GM06990 (cell line): ENCODE measurements at places on chromosomes 13 and 19.

- no peak for DNase-seq
Observed at GRCh38 chr13:44801990-44802389, 187.3 kb downstream of the NUFIP1 start.

GRCh38 chr19:42488783-42489521, 39.3 kb downstream of the CEACAM1 start:
- DNase-seq = no peak

GRCh38 chr13:37123337-37123736, 17.9 kb upstream of the CSNK1A1L start:
- no peak for DNase-seq

DNA sequence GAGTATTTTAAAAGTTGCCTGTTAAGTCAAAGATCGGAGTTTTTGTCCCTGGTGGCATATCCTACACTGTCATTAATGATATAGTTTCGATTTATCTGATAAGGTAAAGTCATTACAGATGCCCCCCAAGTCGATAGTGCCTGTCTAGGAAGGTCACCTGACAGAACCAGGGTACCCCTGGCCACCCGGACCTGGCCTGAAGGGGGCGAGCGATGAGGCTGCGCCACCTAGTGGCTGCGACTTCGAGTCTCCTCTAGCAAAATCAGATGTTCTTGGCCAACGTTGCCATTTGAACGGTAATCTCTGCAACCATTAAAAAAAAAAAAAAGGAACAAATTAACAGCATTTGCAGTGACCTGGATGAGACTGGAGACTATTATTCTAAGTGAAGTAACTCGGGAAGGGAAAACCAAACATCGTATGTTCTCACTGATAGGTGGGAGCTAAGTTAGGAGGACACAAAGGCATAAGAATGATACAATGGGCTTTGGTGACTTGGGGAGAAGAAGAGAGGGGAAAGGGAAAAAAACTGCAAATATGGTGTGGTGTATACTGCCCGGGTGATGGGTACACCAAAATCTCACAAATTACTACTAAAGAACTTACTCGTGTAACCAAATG, 565.1 kb downstream of the LIG4 start:
- peak; percentile 7 for DNase-seq

DNA sequence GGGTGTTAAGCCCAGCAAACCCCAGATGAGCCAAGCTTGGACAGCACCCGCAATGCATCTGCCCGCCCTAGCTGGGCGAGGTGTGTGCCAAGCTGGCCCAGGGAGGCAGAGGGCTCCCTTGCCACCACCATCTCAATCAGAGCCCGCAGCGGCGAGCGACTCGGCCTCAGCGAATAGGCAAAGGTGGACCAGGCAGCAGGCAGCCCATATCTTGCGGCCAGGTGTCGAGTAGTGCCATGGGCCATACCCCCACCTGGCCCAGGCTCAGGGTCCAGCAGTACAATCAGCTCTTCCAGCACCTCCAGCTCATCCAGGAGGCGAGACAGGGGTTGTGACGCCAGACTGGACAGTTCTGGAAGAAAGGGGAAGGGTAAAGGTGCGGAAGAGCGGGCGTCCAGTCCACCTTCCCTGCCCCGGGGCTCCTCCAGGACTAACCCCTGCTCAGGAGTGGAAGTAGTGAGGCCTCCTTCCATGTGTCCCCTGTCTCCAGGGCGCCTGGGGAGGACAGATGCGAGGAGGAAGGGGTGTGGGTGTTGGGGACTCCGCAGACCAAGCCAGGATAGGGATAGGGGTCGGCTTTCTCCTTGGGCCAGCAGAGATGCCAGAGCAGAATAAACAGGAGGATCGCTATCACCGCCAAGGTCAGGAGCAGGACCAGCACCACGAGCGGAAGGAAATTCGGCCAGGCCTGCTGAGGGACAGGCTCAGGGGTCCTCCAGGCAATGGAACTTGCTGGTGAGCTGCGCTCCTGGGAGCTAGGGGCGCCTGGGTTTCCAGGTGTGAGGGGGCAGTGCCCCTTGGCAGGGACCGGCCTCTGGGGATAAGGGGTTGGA, 2.8 kb downstream of the IGFLR1 start:
- no peak for DNase-seq

GRCh38 chr19:1035998-1036621, 3.8 kb upstream of the ABCA7 start:
- DNase-seq = no peak

DNA sequence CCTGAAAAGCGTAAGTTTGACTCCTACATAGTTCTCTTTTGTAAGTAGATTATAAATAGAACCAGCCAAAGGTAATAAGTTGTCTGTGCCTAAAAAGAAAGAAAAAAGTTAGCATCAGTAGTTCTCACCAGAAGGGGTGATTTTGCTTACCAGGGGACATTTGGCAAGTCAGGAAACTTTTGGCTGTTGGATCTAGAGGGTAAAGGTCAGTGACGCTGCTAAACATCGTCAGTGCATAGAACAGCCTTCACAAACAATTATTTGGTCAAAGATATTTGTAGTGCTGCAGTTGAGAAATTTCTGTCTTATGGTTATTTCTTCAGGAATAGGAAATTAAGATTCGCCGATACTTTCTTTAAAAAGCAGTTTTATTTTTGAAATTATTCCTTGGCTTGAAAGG, 2.0 kb downstream of the USPL1 start:
- DNase-seq = no peak

DNA sequence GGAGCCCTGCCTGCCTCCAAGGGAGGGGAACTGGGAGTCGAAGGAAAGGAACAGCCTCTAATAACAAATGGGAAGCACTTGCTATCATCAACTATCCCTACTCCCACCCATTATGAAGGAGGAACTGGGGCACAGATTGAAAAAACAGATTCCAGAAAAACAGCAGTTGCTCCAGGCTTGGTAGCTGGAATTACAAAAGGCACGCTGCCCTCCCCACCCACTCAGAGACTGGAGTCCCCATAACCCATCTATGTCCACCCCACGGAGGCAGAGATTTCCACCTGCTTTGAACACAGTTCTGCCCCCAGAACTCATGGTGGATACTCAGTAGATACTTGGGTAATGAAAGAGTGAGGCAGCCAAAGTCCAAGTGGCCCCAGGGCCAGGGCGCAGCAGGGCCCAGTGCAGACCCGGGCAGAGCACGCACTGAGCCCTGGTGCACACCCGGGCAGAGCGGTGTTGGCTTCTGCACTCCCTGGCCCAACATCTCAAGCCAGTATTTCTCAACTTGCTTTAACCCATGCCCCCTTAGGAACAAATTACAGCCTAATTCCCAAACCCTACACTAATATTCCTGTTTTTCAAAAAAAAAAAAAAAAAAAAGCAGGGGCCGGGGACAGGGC, 19.1 kb upstream of the CCNP start:
- no peak for DNase-seq

DNA sequence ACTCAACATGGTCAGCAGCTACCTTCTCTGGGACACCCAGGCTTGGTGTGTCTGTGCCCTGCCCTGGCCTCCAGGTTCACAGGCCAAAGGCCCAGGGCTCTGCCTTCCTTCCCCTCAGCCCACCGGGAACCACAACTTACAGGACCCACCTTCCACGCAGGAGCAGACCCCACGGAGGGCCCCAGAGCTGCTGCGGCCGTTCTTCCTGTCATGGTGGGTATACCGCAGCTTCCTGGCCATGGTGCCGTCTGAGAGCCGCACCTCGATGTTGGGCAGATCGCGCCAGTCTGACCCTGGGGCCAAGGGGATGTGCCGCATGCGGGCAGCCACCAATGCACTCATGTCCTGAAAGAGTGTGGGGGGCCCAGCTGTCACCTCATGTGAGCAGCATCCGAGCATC, 17.2 kb upstream of the EIF3G start:
- no peak for DNase-seq

GRCh38 chr13:21909331-21909730, 238.5 kb downstream of the FGF9 start:
- DNase-seq = no peak

GRCh38 chr13:48266701-48267639, 34.0 kb downstream of the ITM2B start:
- DNase-seq = no peak
